ENCODE measurements at places on chromosomes 2 and 18.

- DNase-seq: no peak
These were observed 1118.3 kb upstream of the DDX18 start for GRCh38 chr2:116696223-116696622.

- DNase-seq: no peak
These were observed 76.6 kb upstream of the GPC1 start for GRCh38 chr2:240358821-240359397.

DNA sequence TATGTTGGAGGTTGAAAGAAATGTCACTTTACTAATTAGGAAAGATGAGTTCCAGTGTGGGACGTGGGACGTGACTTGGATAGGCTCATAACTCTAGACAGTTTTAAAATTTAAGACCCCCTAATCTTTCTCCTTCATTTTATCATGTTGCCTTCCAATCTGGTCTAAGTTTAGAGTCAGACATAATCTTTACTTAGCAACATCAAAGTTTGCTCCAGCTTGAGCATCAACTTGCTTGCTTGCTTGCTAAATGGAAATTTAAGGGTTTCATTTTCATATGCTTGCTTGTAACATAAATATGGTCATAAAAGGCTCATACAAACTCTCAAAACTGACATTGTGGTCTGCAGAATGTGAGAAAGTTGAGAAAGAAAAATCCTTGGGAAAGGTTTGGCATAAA, 428.9 kb downstream of the EPHA4 start:
- no peak for DNase-seq

DNA sequence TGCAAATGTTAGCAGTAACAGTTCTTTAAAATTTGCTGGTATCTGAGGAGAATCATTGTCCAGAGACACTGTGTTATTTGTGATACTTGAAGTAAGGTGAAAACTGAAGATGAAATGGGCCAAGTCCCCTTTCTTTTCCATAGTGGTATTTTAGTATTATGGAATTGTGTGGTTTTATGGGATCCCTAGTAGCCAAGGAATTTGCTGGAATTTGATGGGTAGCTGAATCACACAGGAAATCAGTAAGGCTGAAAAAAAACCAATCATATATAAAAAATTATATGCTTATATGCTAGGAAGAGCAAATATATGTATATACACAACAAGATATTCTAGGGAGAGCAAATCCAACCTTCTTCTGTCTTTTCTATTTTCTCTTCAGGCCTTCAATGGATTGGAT, 54.2 kb upstream of the TACR1 start:
- DNase-seq: no peak

DNA sequence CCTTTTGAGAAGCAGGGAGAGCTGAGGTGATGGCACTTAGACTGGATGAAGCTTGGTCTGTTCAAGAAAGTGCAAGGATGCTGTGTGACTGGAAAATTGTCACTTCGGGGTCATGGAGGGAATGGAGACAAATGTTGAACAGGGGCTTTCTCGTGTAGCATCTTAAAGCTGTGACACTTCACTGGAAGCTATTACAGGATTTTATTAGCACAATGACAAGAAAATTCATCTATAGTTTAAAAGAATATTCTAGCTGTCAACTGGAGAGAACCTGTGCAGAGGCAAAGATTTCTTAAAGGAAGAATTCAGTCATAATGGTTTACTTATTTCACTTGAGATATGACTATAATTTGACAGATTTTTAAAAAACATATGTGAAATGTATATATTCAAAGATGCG, 963.9 kb upstream of the ZEB2 start:
- DNase-seq: no peak

- no peak for DNase-seq
These were observed 69.3 kb upstream of the CHN1 start for GRCh38 chr2:175074478-175074877.

GRCh38 chr2:65198737-65199136, 28.9 kb upstream of the ACTR2 start:
- DNase-seq: no peak

DNA sequence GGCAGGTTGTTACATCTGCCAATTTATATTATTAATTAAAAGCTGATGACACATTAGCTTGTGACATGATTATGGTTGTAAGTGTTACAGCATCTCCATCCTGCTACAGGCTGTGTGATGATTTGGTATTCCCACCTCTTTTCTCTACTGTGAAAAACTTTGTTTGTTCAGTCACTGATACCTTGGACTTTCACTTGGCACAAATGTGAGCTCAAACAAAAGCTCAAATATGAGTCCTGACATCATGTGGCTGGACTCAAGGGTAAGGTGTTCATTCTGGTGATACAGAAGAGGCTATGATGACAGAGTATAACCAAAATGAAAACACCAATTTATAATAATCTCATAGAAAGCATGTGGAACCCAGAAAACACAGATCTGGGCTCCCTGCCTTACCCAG, 11.4 kb upstream of the IL36A start:
- no peak for DNase-seq

- DNase-seq: peak; percentile 60
These were observed at the start of gene LAMA3 for GRCh38 chr18:23689031-23689615. TSS of gene LAMA3 (plus strand) at chr18:23689453. CDS start at chr18:23689684, 231 bp downstream.

DNA sequence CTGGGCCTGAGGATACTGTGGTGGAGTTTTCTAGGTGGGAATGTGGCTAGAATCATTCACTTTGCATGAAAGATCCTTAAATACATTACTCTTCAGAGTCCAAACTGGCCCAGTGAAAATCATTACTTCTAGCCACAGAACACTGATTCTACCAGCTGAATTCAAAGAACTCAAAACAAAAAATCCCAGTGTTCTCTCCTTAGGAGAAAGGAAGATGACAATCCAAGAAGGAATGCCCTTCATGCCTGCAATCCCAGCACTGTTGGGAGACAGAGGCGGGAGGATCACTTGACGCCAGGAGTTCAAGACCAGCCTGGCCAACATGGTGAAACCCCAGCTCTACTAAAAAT, 35.2 kb downstream of the FAM228A start:
- no peak for DNase-seq

DNA sequence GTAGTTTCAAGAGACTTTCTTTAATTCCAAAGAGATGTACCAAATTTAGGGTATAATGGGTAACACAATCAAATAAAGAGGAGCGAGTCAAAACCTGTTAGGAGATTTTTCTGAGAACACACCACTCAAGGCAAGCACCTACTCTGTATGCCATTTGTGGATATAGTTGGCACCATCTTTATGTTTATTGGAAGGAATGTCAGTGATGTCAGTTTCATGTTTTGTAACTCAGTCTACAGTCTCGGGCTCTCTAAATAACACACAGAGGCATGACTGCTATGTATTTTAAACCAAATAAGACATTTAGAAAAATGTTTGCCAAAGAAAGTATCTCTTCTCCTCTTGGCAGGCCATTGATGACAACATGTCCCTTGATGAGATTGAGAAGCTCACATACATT, 59.7 kb downstream of the CPS1 start:
- no peak for DNase-seq

DNA sequence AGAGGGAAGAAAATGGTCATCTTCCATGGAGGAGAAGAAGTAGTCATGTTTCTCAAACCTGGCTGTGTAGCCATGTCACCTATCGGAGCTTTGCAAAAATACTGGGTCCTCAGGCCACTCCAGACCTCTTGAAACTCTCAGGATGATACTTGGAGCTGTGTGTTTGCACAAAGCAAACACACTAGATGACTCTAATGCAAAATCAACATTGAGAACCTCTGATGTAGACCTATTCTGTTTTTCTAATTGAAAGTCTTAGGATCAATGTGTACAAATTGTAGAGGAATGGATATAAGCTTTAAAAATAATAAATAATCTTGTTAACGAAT, 444.3 kb downstream of the RND3 start:
- DNase-seq: no peak

DNA sequence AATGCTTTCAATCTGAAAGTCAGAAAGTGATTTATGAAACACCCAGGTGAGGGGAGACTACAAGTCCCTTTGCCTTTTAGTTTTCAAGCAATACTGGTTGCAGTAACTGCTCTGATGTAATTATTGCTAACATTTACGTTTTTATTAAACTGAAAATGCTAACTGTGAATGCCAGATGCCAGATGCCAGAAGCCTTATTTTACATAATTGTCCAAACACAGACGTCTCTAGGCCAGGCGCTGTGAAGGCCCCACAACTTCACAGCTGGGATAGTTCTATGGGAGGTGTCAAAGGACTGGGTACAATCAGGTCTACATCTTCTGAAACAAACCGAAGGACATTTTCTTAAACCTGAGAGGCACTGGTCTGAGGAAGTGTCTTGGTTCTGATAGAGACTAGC, 27.5 kb upstream of the MSGN1 start:
- no peak for DNase-seq

DNA sequence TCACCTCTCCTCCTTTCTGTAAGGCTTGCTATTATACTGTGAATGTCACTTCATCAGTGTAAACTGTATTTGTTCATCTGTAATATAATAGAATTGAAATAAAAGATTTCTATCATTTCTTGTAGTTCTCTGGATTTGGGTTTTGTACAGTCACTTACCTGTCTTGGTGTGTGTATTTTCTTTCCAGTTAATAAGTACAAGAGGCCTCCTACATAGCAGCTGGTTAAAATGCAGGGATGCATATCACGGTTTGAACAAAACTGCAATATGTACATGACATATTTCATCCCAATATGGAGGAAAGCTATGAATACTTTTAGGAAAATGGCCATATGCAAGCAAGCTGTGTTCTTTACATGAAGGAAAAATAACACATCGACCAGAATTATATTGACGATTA, 5.4 kb upstream of the STAT1 start:
- no peak for DNase-seq

DNA sequence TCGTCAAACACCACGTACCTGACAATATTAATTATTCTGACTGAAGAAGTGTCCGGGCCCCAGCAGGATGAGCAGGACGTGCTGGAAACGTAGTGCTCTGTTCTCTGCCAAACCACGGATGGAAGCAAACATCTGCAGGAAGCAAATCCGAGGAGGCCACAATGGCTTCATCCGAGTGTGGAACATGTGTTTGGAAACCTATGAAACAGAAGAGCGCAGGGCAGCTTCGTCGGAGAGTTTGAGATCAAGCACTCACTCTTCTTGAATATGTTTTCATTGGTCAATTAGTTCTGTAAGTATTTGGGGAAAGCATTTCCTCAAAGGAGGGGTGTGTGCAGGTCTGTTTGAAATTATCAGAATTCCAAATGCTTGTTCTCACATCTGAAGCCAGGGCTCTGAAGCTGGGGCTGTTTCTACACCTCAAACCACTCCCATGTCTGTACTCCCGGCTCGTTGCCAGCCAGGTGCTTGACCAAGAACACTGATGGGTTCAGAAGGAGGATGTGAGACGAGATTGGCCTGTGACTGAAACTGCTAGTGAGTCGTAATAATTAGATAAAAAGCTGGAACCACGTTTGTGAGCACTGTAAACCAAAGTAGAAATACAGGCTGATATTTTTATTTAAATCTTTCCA, 356.6 kb upstream of the SALL3 start:
- no peak for DNase-seq

- DNase-seq: no peak
These were observed 529.1 kb upstream of the MEX3C start for GRCh38 chr18:51726614-51727013.

- peak; percentile 97 for DNase-seq
These were observed at the start of the genes ORMDL1 and PMS1 for GRCh38 chr2:189783927-189784867. TSS of gene ORMDL1 (minus strand) at chr2:189784339. CDS start at chr2:189782595, 1,744 bp downstream. TSS of gene PMS1 (plus strand) at chr2:189784450. CDS start at chr2:189791810, 7,360 bp downstream.

- DNase-seq: no peak
These were observed 492.2 kb upstream of the RAB12 start for GRCh38 chr18:8117006-8117371.

DNA sequence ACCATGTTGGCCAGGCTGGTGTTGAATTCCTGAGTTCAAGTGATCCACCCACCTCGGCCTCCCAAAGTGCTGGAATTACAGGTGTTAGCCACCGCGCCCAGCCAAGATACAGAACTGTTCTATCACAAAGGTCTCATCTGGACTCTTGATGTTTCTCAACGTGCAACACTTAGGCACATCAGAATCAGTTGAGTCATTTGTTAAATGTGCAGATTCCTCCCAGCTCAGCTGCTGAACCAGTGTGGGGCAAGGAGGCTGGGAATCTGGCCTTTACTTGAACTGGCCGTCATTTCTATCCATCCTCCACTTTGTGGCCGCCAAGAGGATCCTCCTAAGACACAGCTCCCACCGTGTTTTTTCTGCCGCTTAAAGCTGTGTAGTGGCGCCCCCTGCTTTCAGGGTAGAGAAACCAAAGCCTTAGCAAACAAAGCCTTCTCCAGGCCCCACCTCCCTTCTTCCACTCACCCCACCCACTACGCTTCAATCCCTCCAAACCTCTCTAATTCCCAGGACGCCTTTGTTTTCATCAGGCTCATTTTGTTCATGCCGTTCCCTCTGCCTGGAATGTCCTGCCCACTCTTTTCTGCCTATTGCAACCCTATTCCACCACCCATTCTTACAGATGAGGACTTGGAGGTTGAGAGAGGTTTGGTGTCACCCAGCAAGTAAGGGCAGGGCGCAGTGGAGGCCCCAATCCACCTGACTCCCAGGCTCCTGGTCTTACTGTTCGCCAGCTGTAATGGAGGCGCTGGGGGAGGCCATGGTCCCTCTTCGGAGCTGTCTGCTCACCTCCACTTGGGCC, 776 bp upstream of the SPEG start:
- DNase-seq: peak; percentile 30

GRCh38 chr2:177245010-177245422, 19.5 kb downstream of the NFE2L2 start:
- DNase-seq: peak; percentile 66

DNA sequence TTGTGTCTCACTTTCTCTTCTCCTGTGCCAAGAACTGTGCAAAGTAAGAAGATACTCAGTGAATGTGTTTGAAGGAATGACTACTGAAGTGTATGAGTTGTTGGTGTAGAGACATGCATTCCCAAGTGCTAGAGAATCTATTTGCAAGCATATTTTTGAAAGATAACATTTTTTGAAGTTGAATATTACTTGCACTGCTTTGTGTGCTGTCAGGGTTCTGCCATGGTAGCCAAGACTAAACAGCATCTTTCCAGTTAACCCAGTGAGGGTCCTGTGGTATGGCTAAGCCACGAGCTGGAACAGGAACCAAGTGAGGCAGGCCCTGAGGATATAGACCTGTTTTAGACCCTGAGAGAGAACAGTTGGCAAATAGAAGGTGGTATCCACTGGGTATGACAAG, 35.2 kb upstream of the EFEMP1 start:
- no peak for DNase-seq

DNA sequence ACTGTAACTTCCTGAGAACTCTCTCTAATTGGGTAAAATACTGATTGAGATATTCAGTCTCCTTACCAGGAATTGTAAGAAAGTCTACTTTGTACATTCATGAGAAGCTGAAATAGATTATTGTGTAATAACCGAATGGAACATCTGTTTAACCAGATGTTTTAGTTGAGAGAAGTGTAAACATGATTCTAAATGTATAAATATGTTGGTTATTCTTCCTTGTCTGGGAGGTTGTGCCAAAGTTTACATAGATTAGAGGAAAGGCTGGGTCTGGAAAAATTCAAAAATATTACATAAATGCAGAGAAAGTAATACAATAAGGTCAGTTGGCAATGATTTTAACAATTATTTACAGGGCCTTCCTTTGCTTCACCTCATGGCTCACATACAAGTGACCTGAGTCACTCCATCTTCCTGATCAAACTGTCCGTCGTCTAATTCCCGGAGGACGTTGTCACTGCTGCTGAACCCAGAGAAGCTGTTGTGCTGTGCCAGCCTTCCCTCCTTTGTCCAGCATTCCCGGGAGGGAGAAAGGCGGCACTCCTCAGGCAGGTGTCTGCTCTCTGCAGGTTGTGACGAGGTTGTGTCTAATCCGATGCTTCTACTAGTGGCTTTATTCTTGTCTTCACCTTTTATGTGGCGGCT, 55.9 kb downstream of the MOB4 start:
- DNase-seq: no peak

- DNase-seq: peak; percentile 51
These were observed 1389.8 kb upstream of the TMEFF2 start for GRCh38 chr2:193584522-193584938.

GRCh38 chr2:190695739-190696138, 46.9 kb downstream of the NAB1 start:
- no peak for DNase-seq
